D721Med (cell line): ENCODE measurements at places on chromosomes 16 and 17.

DNA sequence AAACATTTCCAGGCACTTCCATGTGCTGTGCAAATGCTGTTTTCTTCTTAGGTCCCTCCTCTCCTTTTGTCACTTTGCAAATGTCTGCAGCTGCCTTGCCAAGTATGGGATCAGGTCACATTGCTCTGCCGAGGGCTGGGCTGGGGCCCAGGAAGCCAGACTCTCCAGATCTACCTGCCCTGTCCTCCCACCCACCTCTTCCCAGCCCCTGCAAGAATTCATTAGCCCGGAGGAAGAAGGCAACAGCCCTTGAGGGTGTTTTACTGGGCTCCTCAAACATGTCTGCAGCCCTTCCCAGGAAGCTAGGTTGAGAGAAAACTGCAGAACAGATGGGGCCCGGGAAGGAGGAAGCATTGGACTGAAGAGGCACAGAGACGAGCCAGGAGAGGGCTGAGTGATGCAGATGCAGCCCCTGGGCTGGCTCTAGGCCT is 47.1 kb downstream of the WSB1 start:
- no peak for DNase-seq

DNA sequence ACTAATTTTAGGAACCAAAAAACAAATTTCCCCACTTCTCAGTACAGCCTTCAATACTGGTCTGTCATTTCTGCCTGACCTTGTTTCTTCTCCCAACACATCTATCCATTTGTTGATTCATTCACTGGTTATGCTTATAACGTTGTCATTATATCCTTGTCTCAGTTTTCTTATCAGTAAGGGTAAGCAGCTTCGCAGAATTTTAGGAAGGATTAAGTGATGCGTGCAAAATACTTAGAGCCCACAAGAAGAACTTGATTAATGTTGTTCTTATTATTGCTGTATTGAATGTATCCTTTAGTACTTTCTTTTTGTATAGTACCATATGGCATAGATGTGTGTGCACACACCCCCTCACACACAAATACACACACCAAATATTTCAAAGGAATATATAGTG is 403.5 kb upstream of the HSBP1 start:
- no peak for DNase-seq

DNA sequence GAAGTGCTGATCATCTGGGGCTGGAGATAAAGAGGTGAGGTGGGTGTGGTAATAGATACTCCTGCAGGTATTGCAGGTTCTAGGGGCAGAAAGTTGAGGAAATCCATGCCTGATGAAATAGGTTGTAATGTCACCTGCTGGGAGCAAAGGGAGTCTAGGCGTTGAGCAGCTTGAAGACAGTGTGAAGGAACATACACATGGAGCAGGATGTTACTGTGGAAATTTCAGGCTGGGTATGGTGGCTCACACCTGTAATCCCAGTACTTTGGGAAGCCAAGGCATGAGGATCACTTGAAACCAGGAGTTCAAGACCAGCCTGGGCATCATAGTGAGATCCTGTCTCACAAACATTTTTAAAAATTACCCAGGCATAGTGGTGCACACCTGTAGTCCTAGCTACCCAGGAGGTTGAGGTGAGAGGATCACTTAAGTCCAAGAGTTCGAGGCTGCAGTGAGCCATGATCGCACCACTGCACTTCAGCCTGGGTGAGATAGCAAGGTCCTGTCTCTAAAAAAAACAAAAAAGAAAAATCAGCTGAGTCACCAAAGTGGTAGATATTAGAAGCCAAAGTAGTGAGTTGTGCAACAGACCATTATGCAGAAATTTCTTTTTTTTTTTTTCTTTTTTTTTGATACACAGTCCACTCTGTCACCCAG is 9.1 kb upstream of the CRYBA1 start:
- no peak for DNase-seq

- no peak for DNase-seq
Observed at GRCh38 chr17:10798332-10798749, 5.6 kb downstream of the TMEM238L start.

GRCh38 chr16:10569621-10570020 is 10.8 kb downstream of the EMP2 start:
- no peak for DNase-seq

DNA sequence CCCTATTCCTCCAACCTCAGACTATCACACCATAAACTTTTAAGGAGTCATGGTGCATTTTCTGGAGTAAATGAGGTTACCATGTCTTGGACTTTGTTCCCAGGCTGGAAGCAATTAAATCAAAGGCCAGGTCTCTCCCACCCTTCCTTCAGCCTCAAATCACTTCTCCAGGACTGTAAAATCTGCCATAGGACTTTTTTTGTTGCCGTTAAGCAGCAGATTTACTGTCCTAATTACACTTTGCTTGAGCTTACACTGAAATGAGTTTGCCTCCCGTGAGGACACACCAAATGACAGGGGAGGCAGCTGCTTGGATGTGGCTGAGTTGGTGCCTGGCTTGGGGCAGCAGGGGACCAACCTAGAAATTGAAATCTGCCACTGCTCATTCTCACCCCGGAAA is 14.7 kb downstream of the DCAKD start:
- DNase-seq, result no peak

GRCh38 chr16:49021136-49021535 is 260.5 kb downstream of the CBLN1 start:
- no peak for DNase-seq

DNA sequence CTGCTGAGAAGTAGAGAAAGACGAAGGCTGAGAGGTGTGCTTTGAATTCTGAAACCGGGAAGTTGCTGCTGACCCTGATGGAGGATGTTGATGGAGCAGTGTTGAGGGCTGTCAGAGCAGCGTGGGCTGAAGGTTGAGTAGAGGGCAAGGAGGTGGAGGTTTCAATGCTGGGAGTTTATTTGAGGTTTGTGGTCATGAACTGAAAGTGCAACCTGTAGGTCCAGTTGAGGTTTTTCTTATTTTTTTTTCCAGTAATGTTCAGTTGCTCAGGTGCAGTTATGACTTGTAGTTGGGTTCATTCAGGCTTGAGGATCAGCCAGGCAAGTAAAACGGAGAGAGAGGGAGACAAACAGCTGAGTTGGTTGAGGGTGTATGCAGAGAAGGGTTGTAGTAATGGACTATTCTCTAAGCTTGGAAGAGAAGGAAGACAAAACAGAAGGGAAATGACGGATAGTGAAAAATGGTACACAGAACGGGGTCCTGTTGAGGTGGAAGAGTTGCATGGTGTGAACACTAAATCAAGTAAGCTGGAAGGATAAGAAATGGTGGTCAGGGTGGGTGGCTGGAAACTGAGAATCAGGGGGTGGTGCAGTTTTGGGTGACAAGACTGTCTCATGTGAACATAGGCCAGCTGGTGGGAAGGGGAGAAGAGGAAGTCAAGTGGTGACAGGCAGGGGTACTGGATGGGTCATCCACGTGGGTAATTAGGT is 8.7 kb upstream of the UBE2G1 start:
- no peak for DNase-seq

DNA sequence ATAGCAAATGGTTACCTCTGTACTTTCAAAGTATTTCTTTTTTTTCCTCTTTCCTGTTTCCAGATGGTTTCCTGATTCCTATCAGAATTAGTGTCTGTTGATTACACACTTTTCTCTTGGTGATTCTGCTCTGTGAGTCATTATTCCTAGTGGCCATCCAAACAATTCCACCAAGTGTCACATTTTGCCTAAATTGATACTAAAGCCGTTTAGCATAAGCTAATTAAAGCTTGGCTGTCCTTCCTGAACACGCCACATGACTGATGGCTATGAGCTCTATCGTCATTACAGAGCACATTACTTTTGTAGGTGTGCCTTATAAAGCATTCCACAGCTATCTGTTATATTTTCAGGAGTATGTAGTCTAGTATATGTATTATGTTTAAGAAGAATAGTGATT is 671.2 kb downstream of the CDH8 start:
- no peak for DNase-seq

GRCh38 chr17:60043846-60044245 is 34.9 kb downstream of the HEATR6 start:
- DNase-seq, result no peak

- no peak for DNase-seq
Observed at GRCh38 chr17:6061290-6061689, 8.9 kb upstream of the WSCD1 start.

DNA sequence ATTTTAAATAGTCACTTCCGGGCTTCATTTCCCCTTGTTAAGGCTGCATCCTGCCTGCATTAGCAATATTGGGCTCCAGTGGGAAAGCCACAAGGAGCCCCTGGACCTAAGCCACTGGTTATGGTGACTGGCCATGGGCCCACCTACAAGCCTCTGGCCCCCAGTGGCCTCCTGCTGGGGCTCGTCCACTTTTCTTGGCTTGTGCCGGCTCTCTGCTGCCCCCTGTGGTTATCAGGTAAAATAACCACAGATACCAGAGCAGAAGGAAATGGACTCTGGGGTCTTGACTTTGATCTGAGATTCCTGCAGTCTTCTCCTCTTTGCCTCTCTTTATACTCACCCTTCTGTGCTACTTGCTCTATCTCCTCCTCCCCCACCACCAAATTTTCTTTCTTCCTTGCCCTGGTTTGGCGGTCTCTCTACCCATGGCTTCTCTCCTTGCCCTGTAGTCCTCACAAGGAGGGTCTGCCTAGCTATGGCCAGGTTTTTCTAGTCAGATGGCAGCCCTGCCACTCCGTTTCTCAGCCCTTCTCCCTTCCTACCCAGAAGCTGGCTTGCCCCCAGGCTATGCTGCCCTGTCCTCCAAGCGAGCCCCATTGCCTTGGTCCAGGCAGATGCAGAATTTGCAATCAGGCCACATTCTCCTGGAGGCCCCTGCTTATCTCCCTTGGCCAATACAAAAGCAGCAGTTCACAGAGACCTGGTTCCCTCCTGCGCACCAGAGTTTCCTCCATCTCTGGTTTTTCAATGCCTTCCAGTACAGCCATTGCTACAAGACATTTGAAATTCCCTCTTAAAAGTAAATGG is 82.9 kb upstream of the RCVRN start:
- DNase-seq, result peak; percentile 26

- DNase-seq, result no peak
Observed at GRCh38 chr17:15083225-15083624, 181.9 kb downstream of the PMP22 start.

- no peak for DNase-seq
Observed at GRCh38 chr16:24988593-24989338, 26.4 kb downstream of the ARHGAP17 start.
